Hindlimb muscle (tissue), 1 donor: ENCODE measurements at places on chromosomes 2 and 18. TPM values are rescaled to one million over a fixed set of nuclear protein-coding genes. Genes with fewer than 3 reads are reported as not detected.

The SLC14A1 gene
- polyA plus RNA-seq = 0.74 TPM

DNA sequence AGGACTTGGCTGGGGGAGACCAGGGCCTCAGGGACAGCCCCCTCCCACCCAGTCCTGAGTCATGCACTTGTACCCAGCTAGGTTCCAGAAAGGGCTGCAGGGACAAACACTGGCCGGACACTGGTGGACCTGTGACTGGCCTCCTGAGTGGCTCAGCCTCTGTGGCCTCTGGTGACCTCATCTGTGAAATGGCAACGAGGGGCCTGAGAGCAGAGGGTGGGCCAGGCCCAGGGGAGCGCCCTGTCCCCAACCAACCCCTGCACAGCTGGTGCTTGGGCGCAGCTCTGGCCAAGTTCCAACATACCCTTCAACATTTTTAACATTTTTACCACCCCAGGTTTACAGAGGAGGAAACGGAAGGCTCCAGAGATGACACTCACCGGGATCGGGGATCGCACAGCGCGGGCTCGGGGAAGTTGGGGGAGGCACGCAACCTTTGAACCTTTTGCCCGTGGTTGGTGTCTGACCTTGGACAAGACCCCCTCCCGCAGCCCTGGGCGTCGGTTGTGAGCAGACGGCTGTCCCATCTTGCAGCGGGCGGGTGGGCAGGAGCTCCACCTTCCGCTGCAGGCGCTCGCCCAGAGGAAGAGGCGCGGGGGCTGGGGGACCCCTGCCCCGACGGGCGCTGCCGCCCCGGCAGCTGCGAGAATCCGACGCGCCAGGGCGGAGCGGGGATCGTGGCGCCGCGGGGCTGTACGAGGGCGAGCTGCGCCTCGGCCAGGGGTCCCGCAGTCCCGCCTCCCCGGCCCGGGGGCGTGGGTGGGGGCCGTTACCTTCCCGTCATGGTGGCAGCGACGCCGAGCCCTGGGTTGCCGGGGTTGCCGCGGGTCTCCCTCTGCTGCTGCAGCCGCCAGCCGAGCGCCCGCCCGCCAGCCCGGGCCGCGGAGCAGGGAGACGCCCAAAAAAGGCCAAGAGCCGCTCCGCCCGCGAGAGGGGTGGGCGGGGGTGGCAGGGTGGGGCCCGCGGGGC lies 805 bp downstream of the LIMS2 start:
- no peak for DNase-seq

GRCh38 chr2:70930371-70931329 lies 5.0 kb upstream of the ATP6V1B1 start:
- no peak for DNase-seq

DNA sequence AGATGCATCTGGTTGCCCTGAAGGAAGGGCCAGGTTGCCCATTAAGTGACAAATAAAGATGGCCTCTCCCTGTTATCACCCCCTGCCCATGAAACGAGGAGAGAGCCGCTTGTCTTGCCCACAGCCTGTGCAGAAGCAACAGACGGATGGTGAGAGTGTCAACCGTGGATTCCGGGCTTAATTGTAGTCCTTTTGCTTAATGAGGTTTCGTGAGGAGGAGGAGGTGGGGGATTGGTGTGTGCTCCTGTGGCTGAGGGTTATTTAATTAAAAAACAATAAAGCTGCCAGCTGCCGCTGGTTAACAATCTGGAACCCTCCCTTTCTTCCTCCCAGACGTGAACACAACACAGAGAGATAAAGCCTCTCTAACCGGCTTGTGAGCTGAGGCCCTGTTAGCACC lies 188.0 kb upstream of the PARD3B start:
- no peak for DNase-seq

DNA sequence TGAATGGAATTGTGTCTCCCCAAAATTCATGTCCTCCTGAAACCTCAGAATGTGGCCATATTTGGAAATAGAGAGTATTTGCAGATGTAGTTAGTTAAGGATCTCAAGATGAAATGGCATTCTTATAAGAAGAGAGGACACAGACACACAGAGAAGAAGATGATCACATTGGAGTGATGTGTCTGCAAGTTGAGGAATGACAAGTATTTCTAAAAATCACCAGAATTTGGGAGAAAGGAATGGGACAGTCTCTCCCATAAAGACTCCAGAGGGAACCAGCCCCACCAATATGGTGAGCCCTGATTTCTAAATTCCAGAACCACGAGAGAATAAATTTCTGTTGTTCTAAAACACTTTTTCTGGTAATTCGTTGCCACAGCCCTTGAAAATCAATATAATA lies 166.3 kb downstream of the C1D start:
- no peak for DNase-seq

The CD8B gene
- polyA plus RNA-seq = 0.28 TPM

- no peak for DNase-seq
Measured at GRCh38 chr18:2850816-2851215, 4.0 kb downstream of the EMILIN2 start.

- DNase-seq = no peak
Measured at GRCh38 chr2:19364014-19364413, 5.6 kb upstream of the OSR1 start.

The SRD5A2 gene
- polyA plus RNA-seq = not detected

GRCh38 chr2:71503837-71504236 lies 50.5 kb downstream of the DYSF start:
- DNase-seq = no peak

The PDE11A gene
- polyA plus RNA-seq = 0.40 TPM

GRCh38 chr18:72375618-72376017 lies 168.5 kb downstream of the CBLN2 start:
- DNase-seq = peak; percentile 52

DNA sequence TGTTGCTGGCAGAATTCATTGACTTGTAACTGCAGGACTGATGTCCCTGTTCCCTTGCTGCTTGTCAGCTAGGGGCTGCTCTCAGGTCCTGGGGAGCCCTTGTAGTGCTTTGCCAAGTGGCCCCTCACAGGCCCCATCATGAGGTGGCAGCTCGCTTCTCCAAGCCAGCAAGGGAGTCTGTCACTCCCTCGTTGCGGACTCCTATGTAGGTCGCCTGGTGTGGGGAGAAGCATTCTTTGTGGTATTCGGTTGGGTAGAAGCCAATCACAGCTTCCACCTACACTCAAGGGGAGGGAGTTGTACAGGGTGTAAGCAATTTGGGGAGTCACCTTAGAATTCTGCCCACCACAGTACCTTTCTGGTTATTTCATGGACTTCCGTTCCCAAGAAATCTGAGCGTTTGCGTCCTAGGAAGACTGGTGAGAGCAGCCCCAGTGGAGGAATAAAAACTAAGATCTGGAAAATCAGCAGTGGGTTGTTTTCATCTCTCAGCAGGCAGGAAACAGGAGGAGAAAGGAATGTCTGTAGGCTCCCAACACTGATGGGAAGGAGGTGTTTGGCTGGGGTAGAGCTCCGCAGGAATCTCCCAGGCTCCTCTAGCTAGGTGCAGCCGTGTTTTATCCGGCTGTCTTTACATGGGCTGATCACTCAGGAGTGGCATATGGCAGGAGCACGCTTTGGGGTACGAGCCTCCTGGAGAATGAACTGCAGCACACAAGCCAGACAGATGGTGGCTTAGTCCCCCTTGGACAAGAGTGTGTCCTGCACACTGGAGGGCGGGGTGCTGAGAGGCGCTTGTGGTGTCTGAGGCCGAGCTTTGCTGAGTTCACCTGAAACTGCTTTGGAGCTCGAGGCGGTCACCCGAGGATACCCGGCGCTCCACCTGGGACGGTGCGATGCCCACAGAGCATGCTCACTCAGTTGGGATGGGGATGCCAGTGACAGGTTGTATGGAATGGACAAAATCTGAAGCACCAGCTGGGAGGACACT lies 58.3 kb downstream of the LDLRAD4 start:
- DNase-seq = no peak

DNA sequence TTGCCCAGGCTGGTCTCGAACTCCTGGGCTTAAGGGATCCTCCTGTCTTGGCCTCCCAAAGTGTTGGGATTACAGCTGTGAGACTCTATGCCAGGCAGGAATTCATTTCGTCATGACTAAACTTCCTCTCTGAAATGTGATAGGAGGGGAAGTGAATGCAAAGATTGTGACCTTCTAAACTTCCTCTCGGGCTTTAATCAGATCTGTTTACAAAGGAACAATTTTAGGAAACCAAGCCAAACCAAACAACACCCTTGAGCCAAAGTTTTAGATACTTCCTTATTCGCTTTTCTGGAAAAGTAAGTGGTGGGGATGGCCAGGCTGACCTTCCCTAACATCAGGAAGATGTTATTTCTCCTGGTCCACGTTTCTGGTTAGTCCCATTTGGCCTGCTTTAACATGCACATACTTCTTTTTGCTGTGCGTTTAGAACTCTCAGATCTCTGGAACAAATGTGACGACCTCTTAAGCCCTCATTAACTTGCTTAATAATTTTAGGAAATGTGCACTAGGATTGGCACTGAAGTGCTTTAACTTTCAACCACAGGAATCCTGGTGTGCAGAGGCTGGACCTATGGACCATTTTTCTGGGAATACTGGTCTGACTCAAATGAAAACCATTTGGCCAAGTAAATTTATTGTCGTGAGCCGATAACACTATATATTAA lies 33.2 kb upstream of the YES1 start:
- no peak for DNase-seq

The KHK gene
- polyA plus RNA-seq = 1.5 TPM

GRCh38 chr18:79616651-79617510 lies 62.7 kb upstream of the CTDP1 start:
- DNase-seq = no peak

- DNase-seq = no peak
Measured at GRCh38 chr18:79851950-79852349, 54.2 kb downstream of the KCNG2 start.

The M1AP gene
- 0.27 TPM for polyA plus RNA-seq

- no peak for DNase-seq
Measured at GRCh38 chr2:215083146-215083545, 55.3 kb downstream of the ABCA12 start.

GRCh38 chr2:139704606-139705005 lies 924.4 kb upstream of the NXPH2 start:
- DNase-seq = no peak

The ASB18 gene
- polyA plus RNA-seq = 14.5 TPM

DNA sequence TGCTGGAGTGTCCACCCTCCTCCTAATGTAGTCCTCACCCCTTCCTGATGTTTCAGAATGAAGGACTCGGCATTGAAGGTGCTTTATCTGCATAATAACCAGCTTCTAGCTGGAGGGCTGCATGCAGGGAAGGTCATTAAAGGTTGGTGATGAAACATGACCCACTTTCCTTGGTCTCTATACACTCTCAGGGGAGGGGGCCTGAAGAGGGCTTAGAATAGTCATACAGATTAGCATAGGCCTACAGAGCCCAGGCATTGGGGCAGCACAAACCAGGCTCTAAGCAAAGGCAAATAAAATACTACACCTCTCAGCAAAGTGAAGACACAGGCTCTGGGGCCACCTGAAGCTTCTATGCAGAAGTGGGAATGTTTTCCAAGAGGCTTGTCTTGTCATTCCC lies 1.8 kb downstream of the IL36RN start:
- DNase-seq = no peak

The HTR2B gene
- 0.35 TPM for polyA plus RNA-seq

DNA sequence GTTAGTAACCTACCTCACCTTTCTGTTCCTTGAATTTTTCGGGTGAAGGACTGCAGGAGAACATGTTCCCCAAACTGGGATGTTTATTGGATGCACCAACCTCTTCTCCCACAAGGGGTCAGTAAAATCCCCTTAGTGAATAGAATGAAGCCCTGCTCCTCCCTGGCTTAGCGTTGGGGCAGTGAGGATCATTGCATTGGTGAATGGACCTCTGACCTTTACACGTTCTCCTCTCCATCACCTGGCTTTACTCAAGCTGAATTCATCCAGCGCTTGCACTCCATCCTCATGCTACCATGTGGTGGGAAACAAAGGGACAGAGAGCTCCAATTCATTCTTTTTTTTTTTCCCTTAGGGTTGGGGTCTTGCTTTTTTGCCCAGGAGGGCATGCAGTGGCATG lies 157.2 kb downstream of the MIB1 start:
- no peak for DNase-seq

The GPR39 gene
- 0.13 TPM for polyA plus RNA-seq

DNA sequence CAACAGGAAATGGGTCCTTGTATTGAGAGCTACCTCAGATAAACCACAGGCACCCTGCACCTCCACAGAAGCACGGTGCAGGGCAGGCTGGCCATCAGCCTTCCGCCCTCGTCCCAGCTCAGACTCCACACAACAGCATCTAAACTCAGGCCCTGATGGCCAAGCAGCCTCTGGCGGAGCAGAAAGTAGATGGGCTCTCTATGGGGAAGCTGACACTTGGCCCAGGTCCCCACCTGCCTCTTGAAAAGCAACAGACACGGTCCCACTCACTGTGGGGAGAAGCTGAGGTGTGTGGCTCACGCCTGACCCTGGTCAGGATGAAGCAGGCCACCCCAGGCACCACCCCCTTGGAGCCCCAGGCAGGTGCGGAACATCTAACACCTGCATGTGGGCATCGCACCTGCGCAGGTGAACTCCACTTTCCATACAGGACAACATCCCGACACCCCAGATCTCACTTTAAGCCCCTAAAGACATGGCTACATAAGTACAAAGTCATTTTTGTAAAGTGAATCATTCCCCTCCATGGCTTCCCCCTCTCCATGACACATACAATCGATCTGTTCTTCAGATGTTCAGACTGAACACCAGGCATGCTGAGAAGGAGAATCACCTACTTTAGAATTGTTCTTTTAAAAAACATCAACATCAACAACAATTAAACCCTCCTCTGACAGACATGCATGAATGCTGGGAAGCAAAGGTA lies 208.4 kb downstream of the ZBTB7C start:
- DNase-seq = no peak

The PRKRA gene
- 55.7 TPM for polyA plus RNA-seq

DNA sequence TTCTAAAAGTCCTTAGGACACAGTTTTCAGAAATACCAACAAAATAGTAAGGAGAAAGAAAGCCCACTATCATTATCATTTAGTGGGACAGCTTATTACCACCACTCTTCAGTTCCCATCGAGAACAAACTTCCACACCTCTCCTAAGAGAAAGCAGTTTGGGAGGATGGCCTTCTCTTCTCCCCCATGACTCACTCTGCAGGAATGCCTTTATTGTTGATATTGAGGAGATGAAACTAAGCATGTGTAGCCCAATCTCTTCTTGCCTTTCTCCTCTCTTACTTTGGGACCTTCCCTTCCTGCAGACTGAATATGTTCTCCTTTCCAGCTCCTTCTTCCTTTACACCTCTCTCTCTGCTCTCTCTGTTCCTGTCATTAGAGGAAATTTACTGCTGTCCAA lies 30.0 kb upstream of the ERMN start:
- no peak for DNase-seq

GRCh38 chr2:20141056-20141762 lies 83.7 kb downstream of the SDC1 start:
- no peak for DNase-seq

The LAMA1 gene
- 1.2 TPM for polyA plus RNA-seq

The ZNF396 gene
- 1.3 TPM for polyA plus RNA-seq

The MATN3 gene
- polyA plus RNA-seq = 1.1 TPM

- DNase-seq = no peak
Measured at GRCh38 chr2:39867268-39867667, 88.2 kb upstream of the THUMPD2 start.

The PROM2 gene
- polyA plus RNA-seq = 1.4 TPM

DNA sequence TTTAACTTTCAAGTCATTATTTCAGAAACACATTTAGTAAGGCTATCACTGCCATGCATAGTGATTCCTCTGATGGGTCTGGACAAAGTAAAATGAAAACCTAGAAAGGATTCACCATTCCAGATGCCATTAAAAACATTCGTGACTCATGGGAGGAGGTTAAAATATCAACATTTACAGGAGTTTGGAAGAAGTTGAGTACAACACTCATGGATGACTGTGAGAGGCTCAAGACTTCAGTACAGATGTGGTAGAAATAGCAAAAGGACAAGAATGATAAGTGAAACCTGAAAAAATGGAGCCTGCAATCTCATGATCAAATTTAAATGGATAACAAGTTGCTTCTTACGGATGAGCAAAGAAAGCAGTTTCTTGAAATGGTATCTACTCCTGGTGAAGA lies 5.8 kb upstream of the TWSG1 start:
- no peak for DNase-seq

GRCh38 chr2:84487298-84487996 lies 28.4 kb upstream of the SUCLG1 start:
- DNase-seq = no peak
